CD4-positive, alpha-beta T cell treated with Interleukin-4 for 1 hour (primary cell): ENCODE measurements at places on chromosomes 7 and 10.
A peak's percentile ranks its signal among the peaks of the same experiment; 100 is the strongest.

DNA sequence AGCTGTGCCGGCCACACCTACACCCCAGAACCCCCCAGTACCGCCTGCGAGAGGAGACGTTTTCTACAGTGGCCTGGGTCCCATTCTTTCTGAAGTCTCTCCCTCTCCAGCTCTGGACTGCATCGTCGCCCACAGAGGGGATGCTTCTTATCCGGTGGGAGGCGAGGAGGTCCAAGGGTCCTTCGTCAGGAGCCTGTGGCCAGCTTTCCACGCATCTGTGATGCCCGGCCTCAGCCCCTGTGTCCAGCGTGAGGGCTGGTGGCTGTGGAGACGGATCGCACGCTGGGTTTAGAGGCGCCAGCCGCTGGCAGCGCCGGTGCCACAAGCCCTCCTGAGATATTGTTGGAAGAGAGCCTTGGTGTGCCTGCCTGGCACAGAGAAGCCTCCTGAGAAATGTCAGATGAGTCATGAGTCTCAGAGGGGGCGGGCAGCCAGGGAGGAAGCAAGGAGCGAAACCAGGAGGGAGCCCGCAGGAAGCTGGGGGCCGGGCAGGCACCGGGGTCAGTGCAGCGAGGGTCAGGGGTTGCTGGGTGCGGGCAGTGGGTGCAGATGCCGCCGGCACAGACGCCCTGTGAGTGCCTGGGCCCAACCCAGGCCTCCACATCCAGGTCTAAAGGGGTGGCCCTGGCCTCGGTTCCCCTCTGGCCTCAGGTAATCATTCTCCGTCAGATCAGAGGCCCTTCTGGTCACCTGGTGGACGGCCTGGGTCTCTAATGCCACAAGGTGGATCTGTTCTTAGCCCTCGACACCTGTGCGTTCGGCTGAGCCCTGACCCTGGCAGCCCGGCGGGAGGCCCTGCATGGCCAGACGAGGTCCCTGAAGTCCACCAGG is 86.0 kb upstream of the DIP2C start:
- no peak for DNase-seq

- DNase-seq = no peak
Measured at GRCh38 chr7:85074-85882, 107.1 kb upstream of the FAM20C start.

DNA sequence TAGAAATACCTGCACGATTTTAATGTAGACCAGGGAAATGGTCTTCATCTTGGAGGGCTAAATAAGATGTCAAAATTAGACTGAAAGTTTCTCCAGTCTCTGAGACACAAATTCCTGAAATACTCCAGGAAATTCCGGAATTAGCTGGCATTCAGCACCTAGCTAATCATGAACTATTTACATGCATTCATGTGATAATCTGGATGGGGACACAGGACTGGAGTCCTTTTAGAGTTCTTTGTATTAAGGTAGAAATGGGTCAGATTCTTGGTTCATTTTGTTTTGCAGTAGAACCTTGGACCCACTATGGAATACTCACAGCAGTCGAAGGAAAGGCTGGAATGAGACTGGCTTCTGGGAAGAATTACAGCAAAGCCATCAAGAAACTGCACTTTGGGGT is 65.3 kb upstream of the MDFIC start:
- DNase-seq = no peak

DNA sequence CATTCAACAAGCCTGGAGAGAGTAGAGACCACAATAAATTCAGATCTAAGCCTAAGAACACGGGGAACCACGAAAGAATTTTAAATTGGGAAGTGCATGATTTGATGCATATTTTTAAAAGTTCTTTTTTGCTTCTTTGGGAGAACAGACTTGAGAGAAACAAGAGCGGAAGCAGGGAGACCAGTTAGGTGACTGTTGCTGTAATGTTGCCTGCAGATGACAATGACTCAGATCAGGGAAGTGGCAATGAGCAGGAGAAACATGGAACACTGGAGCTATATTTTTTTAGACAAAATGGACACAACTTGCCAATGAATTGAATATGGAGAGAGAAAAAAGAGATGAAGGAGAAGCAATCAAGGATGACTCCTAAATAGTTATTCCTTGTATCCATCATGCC is 125.1 kb downstream of the RAPGEF5 start:
- no peak for DNase-seq

DNA sequence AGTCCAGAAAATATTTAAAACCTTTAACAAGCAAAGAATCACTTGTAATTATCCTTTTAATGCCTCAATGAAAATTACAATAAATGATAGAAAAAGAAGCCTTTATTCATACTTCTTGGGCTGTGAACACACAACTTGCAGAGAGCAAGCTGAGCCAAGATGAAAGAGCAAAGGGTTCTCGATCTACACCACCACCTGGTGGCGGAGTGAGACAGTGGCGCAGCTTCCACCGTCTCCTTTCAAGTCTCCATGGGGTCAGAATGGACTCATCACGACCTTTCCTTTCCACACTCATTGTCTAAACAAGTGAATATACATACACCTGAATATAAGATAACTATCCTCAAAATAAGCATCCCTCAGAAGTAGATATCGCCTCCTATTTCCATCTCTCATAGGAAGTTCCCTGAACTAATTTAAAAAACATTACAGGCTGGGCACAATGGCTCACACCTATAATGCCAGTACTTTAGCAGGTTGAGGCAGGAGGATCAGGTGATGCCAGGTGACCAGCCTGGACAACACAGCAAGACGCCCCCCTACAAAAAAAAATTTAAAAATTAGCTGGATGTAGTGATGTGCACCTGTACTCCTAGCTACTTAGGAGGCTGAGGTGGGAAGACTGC is 40.7 kb downstream of the ATE1 start:
- DNase-seq = peak; percentile 35

DNA sequence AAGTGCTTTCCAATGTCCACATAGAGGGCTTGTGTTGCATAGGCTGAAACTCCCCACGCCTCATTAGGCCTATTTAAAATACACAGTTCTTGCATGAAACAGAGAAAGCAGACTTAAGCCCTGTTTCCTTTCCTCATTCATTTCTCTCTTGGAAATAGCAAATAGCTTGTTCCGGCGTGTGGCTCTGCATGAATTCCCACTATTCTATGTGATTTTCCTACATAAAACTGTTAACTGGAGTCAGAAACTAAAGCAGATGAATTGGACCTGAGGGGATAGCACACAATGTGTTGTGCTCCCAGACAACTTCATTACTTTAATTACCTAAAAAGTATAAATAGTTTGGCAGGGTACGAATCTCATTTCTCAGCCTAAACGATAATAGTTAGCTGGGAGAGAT is 981.5 kb downstream of the SORCS1 start:
- DNase-seq = no peak

DNA sequence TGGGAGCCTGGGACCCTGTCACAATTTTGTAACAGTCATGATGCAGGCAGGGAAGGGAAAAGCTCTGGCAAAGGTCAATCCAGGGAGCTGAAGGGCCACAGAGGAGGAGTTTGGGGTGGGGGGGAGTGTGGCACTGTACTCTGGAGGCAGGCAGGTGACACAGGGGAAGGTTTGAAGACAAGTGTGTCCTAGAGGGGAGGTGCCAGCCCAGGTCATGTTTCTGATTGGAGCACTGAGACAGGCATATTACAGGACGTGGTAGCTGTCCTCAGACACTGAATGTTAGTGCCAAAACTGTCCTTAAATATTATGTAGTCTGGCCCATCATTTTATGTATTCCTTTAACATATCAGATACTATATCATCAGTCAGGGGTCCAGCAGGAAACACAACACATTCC is 75.6 kb upstream of the LRRC4 start:
- DNase-seq = no peak

DNA sequence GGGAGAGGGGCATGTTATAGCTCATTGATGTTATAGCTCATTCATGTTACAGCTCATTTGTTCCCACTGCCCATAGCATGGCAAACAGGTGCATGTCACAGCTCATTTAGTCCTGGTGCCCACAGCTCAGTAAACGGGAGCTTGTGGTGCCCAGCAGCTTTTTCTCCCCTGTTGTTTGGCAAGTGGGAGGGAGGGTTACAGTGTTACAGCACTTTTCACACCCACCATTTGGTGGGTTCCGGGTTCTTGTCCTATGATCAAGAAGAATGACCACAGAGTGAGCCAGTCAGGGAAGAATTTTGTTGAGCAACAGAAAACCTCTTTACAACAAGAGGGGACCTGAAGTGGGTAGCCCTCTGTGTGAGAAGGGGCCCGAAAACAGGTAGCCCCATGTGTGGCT is 162.8 kb upstream of the CSTF2T start:
- DNase-seq = no peak

- DNase-seq = no peak
Measured at GRCh38 chr7:119026391-119026790, 801.9 kb downstream of the ANKRD7 start.

GRCh38 chr7:46315891-46316290 is 394.8 kb upstream of the IGFBP3 start:
- no peak for DNase-seq

DNA sequence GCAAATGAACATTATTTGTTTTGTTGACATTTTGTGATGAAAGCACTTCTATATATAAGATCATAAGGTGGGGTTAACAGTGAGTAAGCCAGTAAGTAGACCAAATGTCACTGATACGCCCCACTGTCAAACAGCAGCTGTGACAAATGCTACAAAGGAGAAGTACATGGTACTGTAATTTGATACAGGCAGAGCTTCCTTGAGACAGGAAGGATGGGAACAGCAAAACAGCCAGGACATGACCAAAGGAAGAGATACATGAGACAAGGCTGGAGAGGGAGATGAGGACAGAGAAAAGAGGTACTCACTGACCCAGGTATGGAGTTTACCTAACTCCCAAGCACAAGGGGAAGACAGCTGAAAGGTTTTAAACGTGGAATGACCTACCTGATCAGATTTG is 127.0 kb downstream of the SRPK2 start:
- DNase-seq = no peak

DNA sequence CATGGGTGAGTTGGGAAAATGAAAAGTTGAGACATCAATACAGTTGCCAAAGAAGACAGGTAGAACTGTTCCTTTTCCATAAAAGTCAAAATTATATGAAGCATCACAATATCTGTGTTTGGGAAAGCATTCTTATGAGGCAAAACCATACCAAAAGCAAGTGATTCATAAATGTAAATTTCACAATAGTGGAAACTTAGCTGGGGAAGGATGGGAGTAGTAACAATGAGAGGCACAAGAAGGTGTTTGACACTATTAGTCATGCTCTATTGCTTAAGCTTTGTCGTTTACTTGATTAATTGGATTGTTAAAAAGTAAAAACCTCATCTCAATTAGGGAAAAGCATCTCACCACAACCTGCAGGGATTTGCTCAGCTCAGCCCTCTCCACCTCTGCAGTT is 240.2 kb downstream of the C7orf25 start:
- DNase-seq = no peak

GRCh38 chr10:17648243-17649035 is 4.5 kb downstream of the STAM start:
- peak; percentile 68 for DNase-seq

GRCh38 chr7:128858380-128859231 is 4.0 kb upstream of the ATP6V1F start:
- DNase-seq = no peak

- peak; percentile 59 for DNase-seq
Measured at GRCh38 chr7:98841179-98841997, 28.4 kb downstream of the TMEM130 start.

DNA sequence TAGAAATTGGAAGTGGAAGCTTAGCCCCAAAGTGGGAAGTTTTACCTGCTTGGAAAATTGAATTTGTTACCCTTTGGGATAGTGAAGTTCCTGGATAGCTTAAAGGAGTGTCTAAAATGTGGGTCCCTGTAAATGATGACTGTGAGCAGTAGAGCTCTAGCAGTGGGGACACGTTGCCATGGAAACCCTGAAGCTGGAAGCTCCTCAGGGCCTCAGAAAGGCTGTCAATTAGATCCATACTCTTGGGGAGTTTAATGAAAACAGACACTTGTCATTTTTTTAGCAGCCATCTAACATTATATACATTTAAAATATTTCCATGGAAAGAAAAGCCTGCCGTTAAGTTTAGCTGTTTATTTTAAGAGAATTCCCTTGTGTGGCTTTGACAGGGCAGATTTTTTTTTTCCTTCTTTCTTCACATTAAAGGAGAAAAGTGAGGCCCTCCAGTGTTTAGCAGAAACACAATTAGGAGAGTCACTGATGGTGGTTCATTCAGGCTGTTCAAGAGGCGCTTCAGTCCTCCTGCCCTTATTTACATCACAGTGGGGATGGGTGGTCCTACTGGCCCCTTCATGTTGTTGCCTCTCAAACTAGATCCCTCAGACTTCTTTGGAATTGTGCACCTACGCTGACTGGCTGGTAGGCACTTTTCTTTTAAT is 518.4 kb downstream of the CCSER2 start:
- DNase-seq = no peak

DNA sequence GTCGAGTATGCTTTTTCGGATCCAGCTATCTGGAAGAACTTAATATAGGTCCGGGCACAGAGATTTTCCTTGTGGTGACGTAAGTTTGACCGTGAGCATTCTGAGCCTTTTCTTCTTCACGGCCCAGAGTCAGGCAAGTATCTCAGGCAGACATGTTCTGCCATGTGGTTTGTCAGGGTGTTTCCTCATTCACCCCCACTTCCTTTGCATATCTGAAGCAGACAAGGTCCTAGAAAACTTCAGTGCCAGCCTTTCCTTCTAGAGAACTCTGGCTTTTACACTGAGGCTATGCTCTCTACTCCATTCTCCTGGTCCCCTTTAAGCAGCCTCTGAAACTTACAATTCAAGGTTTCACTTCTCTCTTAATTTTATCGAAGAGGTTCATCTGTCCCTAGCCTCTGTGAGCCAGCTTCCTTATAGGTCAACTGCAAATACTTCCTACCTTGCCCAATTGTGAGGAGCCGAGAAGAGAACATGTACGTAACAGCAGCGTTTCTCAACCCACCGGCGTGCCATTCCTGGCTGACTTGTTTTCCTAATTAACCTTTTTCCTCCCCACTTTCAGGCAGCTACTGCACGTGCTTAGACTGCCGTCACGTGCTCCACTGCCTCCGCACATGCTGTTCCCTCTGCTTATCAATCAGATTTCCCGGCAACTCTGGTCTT is 47.3 kb downstream of the CDCA7L start:
- DNase-seq = peak; percentile 47

DNA sequence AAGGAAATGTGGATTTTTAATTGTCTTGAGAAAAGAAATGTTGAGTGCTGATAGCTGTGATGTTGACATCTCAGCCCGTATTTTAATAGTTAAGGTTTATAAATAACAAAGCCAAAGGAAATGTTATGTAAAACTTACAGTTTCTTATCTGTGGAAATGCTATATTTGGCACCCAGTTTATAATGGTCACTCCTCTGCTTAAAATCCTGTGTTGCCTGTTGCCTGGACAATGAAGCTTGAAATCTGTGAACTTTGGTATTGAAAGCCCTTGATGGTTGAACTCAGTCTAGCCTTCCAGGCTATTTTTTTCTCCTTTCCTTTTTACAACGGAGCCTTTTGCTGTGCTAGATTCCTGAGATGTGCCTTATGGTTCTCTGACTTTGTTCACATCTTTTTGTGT is 46.5 kb downstream of the MCU start:
- no peak for DNase-seq
